Fibroblast of the conjunctiva (primary cell): ENCODE measurements at places on chromosomes 11 and 22.

- no peak for DNase-seq
Observed at GRCh38 chr11:63610604-63611394, 3.4 kb downstream of the PLAAT3 start.

GRCh38 chr11:10918275-10918674, 60.4 kb upstream of the ZBED5 start:
- no peak for DNase-seq

- no peak for DNase-seq
Observed at GRCh38 chr22:20567371-20567847, 60.0 kb downstream of the MED15 start.

DNA sequence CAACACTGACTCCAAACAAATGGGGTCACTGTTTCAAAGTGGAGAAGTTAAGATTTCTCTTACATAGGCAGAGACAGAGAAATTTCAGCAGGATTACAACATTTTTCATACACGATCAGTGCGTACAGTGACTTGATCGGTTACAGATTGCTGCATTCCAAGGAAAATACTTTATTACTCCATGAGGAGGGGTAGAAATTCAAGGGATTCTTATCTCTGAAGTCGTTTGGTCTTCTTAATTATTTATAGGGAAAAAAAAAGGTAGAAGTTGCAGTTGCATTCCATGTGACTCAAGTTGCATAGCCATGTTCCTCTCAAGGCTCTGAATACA, 10.7 kb upstream of the SMIM38 start:
- DNase-seq, result peak; percentile 47

GRCh38 chr11:27158456-27159334, 118.1 kb downstream of the BBOX1 start:
- peak; percentile 81 for DNase-seq

- peak; percentile 27 for DNase-seq
Observed at GRCh38 chr11:112166562-112166961, 610 bp upstream of the TEX12 start.

GRCh38 chr22:48580481-48580970, 1247.1 kb downstream of the BRD1 start:
- no peak for DNase-seq

- peak; percentile 89 for DNase-seq
Observed at GRCh38 chr11:33692013-33692504, 8.6 kb downstream of the C11orf91 start.

- DNase-seq, result no peak
Observed at GRCh38 chr11:66011239-66011784, 496 bp upstream of the CST6 start.

- DNase-seq, result no peak
Observed at GRCh38 chr22:30362651-30363281, 6.0 kb downstream of the CCDC157 start.

GRCh38 chr11:20002312-20003216, 157.7 kb downstream of the DBX1 start:
- no peak for DNase-seq

DNA sequence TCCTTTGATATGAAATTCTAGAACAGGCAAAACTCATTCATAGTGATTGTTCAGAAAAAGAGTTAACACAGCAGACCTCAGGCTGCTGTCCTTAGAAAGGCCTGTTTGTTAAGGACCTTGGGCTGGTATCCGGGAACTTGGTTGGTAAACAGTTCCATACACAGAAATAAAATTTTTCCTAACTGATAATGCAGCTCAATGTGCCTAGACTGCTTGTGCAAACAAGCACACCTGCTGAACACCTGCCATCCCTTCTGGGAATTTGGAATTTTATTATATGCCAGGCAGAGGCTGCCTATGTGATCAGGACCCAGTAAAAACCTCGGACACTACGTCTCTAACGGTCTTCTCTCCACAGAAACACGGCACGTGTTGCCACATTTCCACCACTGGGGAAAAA, 11.5 kb downstream of the THAP12 start:
- DNase-seq, result no peak

- DNase-seq, result no peak
Observed at GRCh38 chr11:121488170-121488569, 35.4 kb upstream of the SORL1-AS1 start.
